ENCODE measurements at places on chromosomes 1 and 21.

DNA sequence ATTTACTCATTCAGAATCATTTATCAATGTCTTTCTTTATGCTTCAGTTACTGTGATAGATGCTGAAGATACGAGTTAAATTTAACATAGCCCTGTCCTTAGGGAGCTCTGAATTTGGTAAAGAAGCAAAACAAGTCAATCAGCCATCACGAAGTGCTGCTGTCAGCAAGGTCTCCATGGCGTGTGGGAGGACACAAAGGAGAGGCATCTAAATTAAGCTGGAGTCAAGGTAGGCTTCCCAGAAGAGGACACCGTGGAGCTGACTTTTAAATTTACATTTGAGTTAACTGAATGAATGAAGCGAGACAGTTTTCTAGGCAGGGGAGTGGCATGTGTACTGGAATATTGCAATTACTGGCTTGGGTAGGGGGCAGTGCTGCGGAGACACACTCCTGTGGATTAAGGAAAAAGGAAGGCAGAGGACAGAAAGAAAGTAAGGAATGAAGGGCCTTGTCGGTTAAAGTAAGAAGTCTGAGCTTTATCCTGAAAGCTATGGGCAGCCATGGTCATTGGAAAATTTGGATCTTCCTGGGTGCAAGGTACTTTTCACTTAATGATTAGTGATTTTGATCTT, 41.3 kb upstream of the C1orf87 start:
- DNase-seq, result no peak

DNA sequence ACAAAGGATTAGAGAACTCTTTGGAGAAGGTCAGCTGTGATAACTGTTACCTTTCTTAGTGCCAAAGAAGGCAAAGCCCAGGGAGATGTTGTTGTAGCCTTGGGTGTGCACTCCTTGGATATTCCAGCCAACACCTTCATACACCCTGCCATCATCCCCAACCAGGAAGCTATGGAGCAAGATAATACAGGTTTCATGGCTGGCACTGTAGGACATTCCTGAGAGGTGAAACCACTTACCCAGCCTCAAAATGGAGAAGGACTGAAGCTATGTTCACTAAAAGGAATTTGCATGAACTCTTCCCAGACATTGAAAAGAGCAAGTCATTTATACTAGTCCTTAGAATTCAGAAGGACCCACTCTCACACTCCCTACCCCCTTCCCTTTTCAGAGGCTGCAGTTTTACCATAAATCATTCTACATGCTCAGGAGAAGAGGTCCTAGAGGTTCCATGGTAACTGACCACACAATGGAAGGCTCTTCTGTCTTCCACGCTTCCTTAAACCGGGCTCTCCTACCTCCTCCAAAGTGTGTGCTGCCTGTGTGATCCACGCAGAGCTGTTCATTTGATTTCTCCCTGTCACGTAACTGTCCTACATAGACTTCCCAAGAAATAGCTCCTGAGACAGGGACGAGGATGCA, 5.5 kb downstream of the PGLYRP4 start:
- no peak for DNase-seq

- no peak for DNase-seq
Measured at GRCh38 chr1:70922196-70922595, 125.4 kb downstream of the PTGER3 start.

DNA sequence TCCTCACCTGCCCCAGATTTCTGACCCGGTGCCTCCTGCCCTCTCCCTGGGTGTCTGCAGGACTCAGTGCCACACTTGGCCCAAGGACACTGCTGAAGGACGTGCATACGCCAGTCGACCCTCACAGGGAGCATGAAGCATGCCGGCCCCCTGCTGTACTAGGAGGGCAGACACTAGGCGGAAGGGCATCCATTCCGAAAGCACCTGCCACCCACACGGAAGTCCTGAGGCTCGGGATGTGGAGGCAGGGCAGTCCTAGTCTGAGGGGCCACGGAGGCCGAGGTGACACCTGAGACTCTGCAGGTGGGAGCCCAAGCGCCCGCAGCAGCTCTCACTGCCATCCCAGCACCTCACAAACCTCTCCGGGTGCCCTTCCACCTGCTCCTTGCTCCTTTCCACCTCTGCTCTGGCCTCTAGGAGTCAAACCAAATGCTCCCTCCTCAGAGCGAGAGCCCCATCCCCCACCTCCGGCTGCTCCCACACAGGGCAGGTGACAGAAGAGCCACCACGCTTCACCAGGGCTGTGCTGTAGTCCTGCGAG, 2.4 kb downstream of the NPHP4 start:
- DNase-seq, result no peak

DNA sequence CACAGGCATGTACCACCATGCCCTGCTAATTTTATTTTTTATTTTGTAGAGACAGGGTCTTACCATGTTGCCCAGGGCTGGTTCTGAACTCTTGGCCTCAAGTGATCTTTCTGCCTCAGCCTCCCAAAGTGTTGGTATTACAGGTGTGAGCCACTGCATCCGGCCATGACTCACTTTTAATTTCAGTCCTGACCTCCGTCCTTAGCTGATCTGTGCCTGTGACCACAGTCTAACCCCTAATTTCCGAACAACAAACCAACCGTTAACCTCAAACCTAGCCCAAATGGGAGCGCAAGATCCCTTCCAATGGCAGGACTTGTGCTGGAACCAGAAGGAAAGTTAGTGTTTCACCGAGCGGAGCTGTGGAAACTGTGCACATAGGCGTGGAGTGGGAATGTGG, 29.3 kb upstream of the MAN1C1 start:
- no peak for DNase-seq

GRCh38 chr21:44966135-44967081, 26.6 kb downstream of the SLX9 start:
- peak; percentile 64 for DNase-seq

DNA sequence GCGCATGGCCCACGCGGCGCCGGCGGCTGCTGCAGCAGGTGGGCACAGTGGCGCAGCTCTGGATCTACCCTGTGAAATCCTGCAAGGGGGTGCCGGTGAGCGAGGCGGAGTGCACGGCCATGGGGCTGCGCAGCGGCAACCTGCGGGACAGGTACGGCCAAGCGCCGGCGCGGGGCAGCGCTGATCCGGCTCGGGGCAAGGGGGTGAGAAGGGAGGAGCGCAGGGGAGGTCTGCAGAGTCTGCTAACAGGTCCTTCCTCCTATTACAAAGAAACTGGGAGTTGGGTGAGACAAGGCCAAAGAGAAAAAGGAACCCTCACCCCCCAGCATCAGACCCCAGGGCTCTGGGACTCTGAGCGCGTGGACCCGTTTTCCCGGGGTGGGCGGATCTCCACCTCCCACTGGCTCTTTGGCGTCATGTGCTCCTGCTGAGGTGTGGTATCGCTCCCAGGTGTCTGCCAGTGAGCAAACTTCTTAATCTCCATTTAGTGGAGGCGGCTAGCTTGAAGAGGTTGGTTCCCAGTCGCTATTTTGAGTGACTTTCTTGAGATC, 431 bp downstream of the MTARC1 start:
- DNase-seq, result no peak

DNA sequence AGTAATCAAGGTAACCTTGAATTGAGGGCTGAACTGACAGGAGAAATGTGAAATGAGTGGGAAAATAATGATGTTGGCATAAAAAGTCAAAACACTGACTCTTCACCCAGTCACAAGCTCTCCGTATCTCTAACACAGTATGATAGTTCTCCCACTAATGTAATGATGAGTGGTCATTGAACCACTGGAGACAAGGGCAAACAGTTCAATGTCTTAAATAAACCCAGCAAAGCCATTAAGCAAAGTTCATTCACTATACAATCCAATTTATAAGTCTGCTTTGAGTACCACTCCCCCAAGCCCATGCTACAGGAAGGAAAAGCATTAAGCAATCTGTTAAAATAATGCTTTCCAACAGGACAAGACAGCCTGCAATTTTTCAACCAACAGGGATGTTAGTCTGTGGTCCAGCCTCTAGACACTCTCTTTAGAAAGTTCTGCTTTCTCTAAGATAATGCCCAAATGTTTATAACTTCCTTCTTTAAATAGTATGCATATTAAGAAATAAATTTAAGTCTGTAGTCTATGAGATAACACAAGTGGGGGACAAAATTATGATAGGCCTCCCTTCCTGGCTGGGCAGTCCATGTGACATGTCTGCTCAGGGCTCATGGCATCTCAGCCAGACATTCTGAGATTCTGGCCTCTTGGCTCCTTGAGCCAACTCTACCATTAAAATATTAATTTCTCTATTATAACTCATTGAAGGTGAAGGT, 25.5 kb upstream of the DDAH1 start:
- DNase-seq, result no peak

GRCh38 chr1:151837197-151837596, 2.4 kb downstream of the C2CD4D start:
- DNase-seq, result no peak

DNA sequence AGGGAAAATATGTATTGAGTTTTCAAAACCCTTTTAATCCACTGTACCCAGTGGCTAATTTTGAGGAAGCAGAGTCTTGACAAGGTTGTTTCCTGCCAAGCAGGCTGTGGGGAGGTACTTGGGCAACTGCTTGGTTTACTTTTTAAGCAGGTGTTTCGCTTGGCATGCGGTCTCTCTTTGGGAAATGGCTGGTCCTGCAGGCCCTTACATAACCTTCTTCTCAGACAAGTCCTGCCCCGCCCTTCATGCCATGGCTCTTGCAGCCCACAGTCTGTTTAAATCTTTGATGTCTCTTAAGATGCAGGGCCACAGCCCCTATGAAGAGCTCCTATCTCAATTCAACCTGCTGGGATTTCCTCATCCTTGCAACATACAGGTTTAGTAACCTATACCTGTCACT, 36.0 kb upstream of the ABCD3 start:
- no peak for DNase-seq

- DNase-seq, result peak; percentile 94
Measured at GRCh38 chr1:23403735-23404486, 20.6 kb downstream of the TCEA3 start.

DNA sequence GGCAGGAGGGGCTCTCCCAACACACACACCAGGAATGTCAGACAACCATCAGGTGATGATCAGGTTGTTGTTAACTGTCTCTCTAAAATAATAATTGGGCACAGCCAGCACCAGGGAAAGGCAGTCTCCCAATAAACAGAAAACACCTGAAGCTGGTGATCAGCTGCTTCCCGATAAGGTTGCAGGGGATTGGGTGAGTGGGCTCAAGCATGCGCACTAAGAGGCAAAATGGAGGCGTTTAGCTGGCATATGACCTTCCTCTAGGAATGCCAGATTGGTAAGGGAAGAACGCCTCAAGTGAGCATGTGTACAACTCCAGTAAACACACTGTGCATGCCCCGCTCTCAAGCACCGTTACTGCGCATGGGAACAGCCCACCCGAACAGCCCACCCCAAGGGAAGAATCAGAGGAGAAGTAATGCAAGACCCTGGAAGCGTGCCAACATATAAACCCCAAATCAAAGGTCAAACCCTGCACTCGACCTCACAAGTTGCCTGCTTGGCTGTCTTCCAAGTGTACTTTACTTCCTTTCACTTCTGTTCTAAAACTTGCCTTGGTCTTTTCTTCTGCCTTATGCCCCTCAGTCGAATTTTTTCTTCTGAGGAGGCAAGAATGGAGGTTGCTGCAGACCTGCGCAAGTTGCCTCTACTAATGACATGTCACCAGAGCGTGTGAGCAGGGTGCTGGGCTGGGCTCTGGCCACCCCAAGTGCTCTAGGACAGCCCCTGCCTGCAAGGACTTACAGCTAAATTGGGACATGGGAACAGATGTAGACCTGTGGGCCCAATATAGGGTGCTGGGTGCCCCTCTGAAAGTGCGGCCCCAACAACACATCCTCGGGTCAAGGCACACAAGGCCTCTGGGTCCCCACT, 200.8 kb downstream of the RHOU start:
- DNase-seq, result no peak

DNA sequence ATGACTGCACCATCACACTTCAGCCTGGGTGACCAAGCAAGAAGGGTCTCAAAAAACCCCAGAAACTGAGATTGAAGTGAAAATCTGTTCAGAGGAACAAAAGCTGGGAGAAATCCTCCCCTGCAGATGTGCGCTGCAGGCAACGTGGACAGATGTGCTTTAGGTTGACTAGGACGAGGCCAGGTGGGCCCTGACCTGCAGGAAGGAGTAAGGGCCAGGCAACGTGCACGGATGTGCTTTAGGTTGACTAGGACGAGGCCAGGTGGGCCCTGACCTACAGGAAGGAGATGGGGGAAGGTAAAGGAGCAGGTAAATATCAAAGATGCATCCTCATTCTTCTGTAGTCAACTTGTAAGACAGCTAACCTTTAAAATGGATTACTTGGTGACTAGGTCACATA, 2.5 kb upstream of the KRTAP12-1 start:
- no peak for DNase-seq

DNA sequence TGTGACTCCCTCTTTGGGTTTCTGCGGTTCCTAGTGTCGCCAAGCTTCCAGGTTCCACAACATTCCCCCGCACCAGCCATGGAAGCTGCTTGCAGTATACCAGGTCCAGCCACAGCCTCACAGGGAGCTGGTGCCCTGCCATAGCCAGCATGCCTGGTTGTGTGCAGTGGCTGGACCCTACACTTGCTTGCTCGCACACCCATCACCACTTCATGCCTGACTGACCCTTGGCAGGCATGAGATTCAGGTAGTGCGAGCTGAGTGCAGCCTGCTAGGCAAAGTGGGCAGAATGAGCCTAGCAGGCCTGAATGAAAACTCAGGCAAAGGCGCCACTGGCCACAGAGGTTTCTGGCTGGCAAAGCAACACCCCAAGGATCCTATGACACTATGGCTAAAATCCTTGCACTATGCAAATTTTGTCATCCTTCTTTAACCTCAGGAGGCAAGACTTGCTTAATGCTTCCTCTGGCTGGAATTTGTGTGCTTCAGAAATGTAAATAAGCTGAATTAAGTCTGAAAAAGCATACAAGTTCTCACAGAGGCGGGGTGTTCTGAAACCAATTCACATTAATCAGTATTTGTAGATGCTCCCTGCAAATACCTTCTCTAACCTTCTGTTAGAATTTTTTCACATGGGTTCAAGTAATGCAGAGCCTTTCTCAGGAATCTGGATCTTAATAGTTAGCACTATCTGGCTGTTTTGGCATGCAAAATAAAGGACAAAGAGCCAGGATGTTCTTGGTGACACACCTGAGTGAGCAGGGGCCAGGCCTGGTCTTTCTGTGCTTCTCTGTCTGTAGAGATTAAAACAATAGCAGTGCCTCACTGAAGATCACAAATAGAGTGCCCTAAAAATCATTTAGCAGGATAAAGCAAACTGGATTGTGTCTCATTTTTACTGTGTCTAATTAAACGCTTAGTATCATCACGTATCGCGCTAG, 256.9 kb downstream of the GPATCH2 start:
- DNase-seq, result no peak

GRCh38 chr21:15064576-15065391, at the start of gene NRIP1:
Gene NRIP1 (minus strand): TSS chr21:15065000. CDS start chr21:14968192, 96,808 bp downstream.
- DNase-seq, result no peak

- no peak for DNase-seq
Measured at GRCh38 chr1:222622765-222623164, 4.9 kb downstream of the MIA3 start.
